Astrocyte of the hippocampus (primary cell): ENCODE measurements at places on chromosomes 3 and 15.
A peak's percentile ranks its signal among the peaks of the same experiment; 100 is the strongest.

DNA sequence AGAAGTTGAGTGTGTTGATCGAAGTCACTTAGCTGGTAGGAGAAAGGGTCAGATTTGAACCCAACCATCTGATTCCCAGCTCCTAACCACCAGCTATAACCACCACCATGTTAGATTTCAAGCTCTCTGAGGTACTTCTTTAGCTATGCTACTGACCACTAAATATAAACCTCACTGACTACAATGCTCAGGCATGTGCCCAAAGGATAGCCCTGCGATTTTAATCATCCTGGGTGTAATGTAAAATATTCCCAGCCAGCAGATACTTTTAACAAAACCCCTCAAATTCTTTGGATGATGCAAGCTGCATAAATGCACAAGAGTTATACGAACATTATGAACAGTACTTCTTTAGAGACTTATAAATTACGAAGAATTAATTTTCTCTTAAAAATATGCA lies 115.2 kb upstream of the TSC22D2 start:
- DNase-seq: peak; percentile 67

DNA sequence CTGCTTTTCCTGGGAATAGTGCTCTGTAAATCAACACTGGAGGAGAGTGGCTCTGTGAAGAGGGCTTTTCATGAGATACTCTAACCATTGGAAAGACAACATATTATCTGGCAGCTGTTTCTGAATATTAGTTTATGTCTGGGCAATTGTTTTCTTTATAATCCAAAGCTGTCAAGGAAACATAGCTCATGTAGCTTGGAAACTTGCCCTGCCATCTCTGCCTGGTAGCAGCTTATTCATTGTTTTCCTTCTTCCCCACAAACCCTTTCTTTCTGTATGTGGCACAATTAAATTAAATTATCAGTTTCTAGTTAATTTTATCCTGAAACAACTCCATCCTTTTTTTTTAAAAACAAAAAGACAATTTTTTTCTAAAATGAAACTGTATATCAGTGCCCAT lies 160.0 kb downstream of the EDEM1 start:
- peak; percentile 20 for DNase-seq

DNA sequence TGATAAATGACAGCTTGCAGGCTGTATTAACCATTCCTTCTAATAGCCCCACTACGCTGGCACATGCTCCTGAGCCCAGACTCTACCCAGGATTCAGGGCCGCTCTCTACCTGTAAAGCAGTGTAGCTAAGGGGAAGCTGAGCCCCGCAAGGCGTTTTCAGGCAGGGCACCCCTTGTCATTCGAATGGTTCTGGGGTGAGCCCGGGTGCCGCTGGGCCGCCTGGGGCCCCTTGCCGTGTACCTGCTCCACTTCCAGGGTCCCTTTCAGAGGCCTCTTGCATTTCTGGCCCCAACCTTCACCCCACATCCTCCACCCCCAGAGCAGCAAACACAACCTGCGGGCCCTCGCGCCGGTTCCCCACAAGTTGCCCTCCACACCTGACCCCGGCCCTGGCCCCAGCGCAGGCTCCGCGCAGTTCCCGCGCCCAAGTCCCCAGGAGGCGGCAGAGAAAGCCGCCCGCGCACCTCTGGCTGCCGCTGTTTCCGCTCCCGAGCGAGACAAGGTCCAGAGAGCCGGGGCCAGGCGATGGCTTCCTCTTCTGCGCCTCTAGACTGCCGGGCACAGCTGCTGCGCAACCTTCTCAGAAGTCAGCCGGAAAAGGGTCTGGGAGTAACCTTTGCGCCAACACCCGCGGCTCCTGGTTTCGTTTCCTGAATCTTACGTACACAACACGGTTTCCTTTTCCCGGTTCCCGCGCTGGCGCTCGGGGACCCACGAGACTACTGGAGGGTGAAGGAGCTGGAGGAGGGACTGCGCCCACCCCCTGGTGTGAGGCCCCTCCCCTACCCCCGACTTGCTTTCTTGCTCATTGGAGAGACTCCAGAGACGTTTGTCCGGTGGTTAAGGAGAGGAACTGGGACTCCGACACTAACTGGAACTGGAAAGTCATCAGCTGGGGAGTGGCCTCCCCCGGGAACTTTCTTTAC lies at the start of gene PLSCR1:
TSS of gene PLSCR1 (minus strand) at position 606 of the 927 bp plus-strand sequence. CDS start 8,055 bp downstream, outside the sequence.
- DNase-seq: peak; percentile 95

- peak; percentile 46 for DNase-seq
These were observed 27.3 kb upstream of the FGD5 start for GRCh38 chr3:14791343-14791945.

DNA sequence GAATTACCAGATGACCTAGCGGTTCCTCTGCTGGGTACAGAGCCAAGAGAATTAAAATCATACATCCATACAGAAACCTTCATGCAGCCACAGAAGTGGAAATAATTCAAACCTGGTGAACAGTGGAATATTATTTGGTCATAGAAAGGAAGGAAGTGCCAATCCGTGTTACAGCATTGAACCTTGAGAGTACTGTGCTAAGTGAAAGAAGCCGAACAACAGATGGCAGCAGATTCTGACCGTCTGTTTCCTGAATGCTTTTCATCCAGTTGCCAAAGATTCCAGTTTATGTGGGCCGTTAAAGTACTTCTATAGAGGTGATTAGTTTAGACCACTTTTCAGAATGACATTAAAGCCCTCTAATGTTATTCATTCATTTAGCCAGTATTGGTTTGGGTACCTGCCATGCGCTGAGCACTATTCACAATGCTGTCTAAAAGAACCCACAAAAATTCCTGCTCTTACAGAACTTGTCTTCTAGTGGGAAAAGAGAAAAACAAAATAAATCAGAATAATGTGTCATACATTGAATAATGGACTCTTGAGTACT lies 45.8 kb upstream of the SENP5 start:
- DNase-seq: peak; percentile 96

DNA sequence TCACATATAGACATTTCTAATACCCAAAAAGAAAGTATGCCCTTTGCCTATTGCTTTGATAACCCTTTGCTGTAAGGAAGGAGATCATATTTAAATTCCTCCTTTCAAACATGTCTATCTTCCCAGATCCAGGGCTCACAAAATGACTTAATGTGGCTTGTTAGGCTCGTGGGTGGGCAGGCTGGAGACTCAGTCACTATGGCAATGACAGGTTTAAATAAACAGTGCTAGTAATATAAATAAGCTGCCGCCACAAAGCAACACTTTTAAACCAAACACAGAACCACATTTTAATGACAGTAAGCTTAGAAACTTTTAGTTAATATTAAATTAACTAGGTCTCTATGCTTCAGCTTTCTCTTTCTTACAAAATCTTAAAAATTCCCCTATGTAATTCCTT lies 616.0 kb upstream of the NAALADL2 start:
- DNase-seq: peak; percentile 61

GRCh38 chr3:29475854-29476253 lies 195.0 kb downstream of the RBMS3 start:
- no peak for DNase-seq

- no peak for DNase-seq
These were observed 24.0 kb downstream of the RMDN3 start for GRCh38 chr15:40731034-40731433.

DNA sequence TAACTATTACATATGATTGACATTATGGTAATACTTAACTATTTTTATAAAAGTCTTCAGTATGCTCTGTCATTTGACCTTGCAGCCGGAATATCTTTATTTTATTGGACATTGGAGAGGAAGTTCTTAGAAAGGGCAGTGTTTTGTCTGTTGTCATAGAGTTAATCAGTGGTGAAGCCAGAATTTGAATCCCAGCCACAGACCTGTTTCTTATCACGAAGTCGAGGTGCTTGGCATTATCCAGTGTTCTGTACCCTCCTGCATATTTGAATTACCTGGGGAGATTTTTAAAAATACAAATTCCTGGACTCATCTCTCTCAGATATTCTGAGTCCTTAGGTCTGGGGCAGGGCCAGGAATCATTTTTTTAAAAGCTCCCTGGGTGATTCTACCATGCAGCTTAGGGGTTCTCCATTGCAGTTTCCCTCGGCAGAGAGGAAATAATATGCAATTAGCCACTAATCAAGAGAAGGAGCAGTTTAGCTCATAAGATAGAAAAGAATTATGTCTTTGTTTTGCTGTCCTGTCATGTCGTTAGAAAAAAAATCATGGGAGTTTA lies 195.6 kb upstream of the CFAP20DC start:
- DNase-seq: no peak

DNA sequence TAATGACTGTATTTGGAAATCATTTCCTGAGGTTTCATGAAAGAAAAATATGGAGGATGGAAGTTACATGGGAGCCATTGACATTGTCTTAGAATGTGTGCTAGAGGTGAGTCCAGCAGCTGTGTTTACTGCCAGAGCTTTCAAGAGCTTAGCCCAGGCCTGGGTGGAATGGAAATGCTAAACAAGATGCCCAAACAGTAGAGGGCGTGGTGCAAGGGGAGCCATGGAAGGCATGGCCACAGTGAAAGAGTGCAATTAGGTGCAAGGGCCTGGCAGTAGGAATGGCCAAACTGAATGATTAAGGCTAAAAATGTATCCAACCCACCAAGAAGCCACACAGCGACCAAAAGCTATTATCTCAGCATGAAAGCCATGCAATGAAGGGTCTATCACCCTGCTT lies 257.7 kb upstream of the NR2F2 start:
- DNase-seq: no peak

GRCh38 chr15:25372298-25372697 lies 66.5 kb downstream of the UBE3A start:
- peak; percentile 58 for DNase-seq

GRCh38 chr15:39270934-39271333 lies 309.9 kb upstream of the THBS1 start:
- DNase-seq: peak; percentile 74

DNA sequence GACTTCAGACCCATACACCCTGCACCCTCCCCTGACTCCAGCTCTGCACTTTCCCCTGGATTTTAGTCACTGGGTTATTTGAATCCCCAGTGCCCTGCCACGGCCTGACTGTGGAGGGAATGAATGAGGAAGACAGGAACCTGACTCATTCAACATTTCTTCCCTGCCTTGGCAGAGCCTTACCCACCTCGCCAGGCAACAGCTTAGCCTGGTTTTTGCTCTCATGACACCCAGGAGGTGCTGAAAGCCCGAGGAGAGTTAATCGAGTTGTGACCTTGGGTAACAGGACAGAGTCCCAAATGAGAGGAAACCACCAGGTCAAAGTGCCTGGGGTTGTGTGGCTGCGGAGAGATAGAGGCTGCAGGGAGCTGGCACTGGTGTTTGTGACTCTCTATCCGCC lies 128.3 kb downstream of the SMAD6 start:
- peak; percentile 61 for DNase-seq

GRCh38 chr3:187185759-187186158 lies 11.5 kb upstream of the RTP1 start:
- no peak for DNase-seq

DNA sequence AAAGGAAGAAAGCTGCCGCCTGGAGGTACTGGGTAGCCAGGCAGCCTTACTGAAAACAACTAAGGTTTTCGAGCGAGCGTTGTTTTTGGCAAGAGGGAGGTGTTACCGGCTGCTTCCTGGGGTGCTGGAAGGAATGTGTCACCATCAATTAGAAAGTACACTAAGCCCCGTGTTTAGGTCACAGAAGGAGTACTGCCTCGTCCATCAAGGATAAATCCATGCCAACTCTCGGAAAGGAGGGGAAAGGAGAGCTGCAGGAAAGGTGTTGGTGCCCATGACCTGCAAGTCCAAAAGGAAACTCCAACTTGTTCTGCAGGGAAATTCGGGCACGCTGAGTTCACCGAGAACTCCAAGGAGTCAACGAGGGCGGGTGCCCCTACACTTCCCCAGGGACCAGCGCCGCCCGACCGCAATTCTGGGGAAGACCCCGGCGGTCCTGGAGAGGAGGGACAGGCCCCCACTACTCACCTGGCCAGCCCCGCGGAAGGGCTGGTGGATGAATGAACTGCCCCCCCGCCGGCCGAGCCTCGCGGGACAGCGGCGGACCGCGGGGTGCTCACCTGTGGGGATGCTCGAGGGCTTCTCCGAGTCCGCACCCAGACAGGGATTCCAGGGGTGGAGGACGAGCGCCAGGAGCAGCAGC lies 542 bp downstream of the PLOD2 start:
- DNase-seq: peak; percentile 93

GRCh38 chr3:152719264-152719663 lies 115.7 kb upstream of the P2RY1 start:
- DNase-seq: peak; percentile 31

GRCh38 chr15:43808960-43809678 lies 8.7 kb downstream of the HYPK start:
- DNase-seq: no peak
